ENCODE measurements at places on chromosomes 1 and 21.

- DNase-seq = no peak
Observed at GRCh38 chr1:183477986-183478781, 5.9 kb downstream of the SMG7 start.

- no peak for DNase-seq
Observed at GRCh38 chr1:232726048-232726779, 79.0 kb upstream of the MAP10 start.

- no peak for DNase-seq
Observed at GRCh38 chr1:234564035-234565029, 45.6 kb downstream of the IRF2BP2 start.

DNA sequence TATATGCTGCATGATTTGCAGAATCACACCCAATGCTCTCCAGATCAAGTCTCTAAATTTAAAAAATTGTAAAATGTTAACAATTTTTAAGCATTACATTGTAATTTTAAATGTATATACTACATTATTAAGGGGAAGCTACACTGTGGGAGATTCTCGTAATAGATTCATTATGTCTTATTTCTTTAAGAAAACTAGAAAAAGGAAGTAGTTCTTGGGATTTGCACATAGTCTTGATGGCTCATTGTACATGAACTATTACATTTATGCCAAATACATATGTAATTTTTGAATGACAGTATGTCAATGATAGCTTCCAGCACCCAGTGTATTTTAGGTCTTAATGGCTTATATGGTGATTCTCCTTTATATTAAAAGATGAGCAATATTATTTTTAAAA, 250.3 kb downstream of the PTPRC start:
- no peak for DNase-seq

- DNase-seq = no peak
Observed at GRCh38 chr1:181386951-181387350, 96.4 kb upstream of the CACNA1E start.

GRCh38 chr1:230515451-230516145, 89.5 kb upstream of the PGBD5 start:
- no peak for DNase-seq

- no peak for DNase-seq
Observed at GRCh38 chr1:176567190-176567794, 104.3 kb downstream of the PAPPA2 start.

- DNase-seq = no peak
Observed at GRCh38 chr21:14722841-14723483, 176.8 kb upstream of the SAMSN1 start.

GRCh38 chr1:58882322-58882948, 98.6 kb upstream of the JUN start:
- DNase-seq = no peak

DNA sequence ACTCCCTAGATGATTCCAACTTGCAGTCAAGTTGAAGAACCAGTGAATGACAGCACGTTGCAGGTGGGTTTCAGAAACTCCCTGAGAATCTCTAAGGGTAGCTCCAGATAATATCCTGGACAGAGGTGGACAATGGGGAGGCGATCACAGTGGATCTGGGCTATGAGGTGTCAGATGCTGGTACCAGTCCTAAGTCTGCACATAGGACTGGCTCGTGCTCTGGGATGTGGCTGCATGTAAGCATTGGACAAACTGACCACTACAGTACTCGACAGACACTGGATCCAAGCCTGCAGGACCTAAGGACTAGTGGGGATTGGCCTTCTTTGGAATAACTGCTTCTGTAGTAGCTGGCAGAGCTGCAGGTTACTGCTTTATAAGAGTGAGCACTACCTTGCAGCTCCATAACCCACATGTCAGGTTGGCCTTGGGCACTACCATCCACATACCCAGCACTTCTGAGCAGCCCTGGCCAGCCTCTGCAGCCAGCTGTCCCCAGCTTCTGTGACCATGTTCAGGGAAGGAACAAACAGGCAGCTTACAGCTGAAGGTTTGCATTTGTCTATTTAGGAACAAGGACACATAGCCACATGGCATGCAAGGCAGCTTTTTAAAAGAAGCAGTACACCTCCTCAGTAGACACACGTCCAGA, 33.2 kb upstream of the DNAH14 start:
- no peak for DNase-seq

DNA sequence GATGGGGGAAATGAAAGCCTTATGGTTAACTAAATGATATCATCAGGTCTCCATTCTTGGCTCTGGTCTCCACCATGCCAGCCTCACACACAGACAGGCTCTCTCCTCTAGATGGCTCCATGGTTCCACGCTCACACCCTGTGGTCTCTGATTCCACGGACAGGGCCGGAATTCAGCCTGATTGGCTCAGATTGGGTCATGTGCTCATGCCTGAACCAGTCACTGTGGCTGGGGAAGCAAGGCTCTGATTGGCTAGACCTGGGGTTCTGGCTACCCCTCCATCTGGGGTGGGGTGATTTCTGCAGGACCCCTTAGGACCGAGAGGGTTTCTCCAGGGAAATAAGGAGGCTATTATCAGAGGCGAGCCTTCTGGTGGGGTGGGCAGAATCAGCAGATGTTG, 277.0 kb downstream of the PTPRU start:
- DNase-seq = peak; percentile 48

GRCh38 chr1:40606194-40606593, 59.3 kb downstream of the RIMS3 start:
- no peak for DNase-seq

GRCh38 chr1:156641761-156642264, at the start of gene BCAN:
TSS of gene BCAN (plus strand) at chr1:156642117. CDS start at chr1:156646055, 3,938 bp downstream.
- no peak for DNase-seq

DNA sequence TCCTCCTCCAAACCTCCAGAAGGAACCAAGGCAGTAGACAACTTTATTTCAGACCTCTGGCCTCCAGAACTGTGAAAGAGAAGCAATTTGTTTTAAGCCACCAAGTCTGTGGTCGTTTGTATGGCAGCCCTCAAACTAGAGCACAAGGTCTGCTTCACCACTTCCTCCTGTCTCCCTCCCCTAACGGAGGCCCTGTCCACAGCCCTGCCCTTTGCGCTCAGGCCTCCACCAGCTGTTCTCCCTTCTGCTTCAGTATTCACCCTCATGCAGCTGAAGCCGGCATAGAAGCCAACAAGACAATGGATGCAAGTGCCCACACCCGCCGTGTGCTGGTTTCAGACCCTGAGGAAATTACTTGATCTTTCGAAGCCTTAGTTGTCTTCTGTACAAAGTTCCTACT, 364.1 kb downstream of the HHAT start:
- DNase-seq = no peak

GRCh38 chr1:198910816-198911215, 272.0 kb downstream of the PTPRC start:
- DNase-seq = no peak

DNA sequence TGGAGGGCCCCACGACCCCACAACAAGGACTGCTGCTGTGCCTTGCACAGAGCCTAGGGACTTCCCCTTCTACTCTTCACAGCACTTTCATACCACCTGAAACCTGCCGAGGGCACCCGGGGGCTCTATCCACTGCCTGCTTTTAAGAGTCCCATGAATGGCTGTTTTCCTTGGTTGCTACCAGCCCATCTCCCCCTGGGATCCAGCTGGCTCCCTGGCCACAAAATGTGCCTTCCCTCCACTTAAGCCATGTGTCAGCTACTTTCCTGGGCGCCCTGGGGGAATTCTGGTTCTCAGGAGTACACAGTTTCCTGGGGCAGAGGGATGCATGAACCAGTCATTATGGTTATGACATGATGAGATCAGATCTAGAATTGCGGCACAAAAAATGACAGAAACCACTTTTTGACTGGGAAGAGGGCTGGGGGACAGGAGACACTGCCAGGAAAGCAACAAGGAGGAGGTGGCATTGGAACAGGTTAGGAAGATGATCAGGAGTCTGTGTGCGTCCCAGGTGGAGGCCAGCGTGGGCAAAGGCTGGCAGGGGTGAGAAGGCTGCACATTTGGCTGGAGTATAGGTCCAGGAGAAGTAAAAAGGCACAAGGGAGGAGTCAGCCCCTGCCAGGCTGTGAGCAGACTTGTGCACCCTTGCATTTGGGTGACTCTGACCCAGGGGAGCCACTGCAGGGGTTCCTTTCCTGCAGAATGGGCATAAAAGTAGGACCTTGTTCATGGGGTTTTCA, 3.2 kb upstream of the TNFRSF8 start:
- DNase-seq = no peak

GRCh38 chr1:204463125-204464060, 31.2 kb downstream of the PIK3C2B start:
- DNase-seq = no peak

GRCh38 chr1:10171105-10171767, 39.1 kb upstream of the KIF1B start:
- no peak for DNase-seq

DNA sequence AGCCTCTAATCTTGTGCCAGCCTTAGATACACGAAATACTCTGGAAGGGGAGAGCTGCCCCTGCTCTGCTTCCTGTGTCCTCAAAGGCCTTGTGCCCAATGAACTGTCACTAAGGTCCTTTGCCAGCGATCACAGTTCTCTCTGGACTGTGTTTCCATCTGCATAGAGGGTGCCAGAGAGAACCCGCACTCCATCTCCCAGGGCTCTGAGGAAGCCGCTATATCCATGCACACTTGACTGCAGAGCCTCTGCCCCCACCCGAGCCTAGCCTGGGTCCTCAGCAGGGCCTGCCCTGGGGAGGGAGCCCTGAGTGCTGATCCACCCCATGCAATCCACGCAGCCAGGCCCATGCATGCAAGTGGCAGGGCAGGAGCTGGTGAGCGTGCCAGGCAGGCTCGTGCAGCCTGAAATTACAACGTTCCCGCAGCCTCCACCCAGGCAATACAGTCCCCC, 30.6 kb upstream of the KIF21B start:
- no peak for DNase-seq

GRCh38 chr1:115363171-115363570, 25.1 kb upstream of the NGF start:
- DNase-seq = no peak

DNA sequence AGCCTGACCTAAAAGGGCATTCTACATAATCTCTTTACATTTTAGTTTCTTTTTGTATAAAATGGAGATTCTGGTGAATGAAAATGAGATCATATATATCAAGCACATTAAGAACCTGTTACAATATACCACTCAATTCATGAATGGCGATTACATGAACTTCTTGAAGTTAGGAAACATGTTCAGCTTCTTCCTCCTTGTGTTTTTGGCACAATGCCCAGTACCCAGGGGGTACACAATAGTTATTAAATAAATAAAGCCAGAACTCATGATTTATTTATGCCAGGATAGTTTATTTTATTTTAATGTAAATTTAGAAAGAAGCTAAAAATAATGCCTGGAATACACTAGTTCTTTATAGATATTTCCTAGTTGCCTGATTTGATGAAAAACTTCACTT, 186.0 kb upstream of the PTGFR start:
- DNase-seq = no peak

DNA sequence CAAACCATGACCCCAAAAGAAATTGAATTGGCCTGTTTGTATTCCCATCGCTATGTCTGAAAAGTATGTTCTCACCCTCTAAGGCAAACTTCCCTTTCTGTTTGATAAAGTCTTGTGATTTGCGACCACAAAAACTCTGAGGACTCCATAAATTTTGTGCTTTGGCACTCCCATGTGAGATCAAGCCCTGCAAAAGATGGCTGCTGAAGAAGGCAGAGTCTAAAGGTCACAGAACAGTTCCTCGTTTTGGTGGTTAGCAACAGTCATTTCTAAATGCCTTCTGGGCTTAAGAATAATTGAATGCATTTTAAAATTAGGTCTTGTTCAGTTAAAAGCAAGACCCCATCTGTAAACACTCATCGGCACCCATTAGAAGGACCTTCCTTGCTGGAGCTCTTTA, 441.6 kb downstream of the OMA1 start:
- DNase-seq = peak; percentile 6

DNA sequence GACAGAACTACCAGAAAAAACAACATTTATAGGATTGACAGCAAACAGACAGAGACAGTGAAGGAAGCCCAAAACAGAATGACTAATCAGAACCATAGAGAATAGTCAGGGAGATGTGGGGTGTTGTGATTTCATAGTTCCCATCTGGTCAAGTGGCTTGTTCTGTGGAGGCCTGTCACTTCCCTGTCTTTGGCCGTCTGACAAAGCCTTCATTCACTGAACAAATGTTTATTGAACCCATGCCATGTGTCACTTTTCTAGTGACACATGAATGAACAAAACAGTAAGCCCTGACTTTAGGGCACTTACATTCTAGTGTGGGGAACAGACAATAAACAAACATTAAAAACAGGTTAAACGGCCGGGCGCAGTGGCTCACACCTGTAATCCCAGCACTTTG, 3.2 kb upstream of the SRRM1 start:
- no peak for DNase-seq

- no peak for DNase-seq
Observed at GRCh38 chr1:55823541-55824250, 608.5 kb upstream of the USP24 start.

- no peak for DNase-seq
Observed at GRCh38 chr1:168688644-168689326, 40.2 kb downstream of the DPT start.

DNA sequence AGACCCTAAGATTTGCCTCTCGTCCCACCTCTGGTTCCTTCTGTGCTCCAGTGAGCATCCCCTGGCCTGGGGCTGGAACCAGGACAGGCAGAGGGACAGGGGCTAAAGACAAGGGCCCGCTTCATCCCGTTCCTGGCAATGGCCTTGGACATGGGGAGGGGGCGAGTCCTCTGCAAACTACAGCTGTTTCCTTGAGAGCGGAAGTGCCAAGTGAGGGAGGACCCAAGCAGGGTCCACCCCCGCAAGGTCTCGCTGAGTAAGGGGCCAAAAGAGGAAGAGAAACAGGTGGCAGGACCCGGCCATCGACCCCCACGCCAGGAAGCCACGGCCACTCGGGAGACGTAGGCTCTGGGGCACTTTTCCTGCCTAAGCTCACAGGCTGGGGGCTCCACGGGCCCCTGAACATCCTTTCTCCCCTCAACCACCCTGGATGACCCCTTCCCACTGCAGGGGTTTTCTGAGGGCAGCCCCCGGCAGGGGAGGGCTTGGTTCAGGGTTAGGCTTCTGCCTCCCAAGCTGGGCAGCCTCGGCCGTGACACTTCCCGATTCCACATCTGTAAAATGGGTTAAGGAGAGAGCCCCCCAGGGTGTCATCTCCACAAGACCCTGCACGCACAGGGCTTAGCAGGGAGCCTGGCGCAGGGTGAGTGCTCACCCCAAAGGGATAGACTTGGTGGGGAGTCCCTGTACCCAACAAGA, 17.9 kb upstream of the PLEKHG5 start:
- no peak for DNase-seq

- no peak for DNase-seq
Observed at GRCh38 chr1:63327417-63328054, 5.2 kb downstream of the FOXD3 start.

DNA sequence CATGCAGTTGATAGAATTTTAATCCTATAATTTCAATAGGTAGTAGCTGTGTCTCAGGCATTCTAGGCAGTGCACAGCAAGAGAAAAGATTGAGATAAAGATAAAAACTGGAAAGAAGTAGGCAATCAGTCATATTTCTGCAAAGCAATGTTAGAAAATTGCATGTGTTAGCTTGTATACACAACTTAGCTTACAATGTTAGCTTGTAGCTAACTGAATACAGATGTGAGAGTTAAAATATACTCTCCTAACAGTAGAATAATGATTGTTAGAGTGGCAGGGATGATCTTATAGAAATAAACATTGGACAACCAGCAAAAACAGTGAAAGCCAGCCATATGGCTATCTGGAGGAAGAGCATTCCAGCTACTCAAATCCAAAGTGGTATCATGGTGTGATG, 29.0 kb downstream of the PTPRC start:
- DNase-seq = no peak
